Ovary (tissue), 10 donors: ENCODE measurements at places on chromosomes 7 and 10. TPM values are rescaled to one million over a fixed set of nuclear protein-coding genes. Genes with fewer than 3 reads are reported as not detected.

- H3K27ac ChIP-seq: no peak overlapping the region
- no peaks in the 10 kb centered on the region for H3K27me3 ChIP-seq
- H3K4me1 ChIP-seq: peaks cover 4% of the 10 kb centered on the region
- H3K36me3 ChIP-seq: no peaks in the 10 kb centered on the region
- DNase-seq: no peak
Observed at GRCh38 chr7:96591900-96592676, 117.6 kb downstream of the SEM1 start.

DNA sequence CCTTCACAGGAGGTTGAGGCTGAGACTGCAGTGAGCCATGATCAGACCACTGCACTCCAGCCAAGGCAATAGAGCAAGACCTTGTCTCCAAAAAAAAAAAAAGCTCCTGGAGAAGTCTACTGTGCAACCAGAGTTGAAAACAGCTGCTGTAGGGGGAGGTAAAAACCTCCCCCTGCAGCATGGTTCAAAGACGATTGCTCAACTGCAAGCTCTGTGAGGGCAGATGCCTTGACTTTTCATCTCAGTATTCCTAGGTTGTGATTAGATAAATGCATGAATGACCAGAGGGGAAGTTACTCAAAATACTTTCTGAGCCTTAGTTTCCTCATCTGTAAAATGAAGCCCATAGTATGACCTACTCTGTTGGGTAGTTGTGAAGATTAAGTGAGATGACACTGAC lies 25.0 kb upstream of the PPA1 start:
- H3K27ac ChIP-seq: no peak overlapping the region
- no peak for DNase-seq

DNA sequence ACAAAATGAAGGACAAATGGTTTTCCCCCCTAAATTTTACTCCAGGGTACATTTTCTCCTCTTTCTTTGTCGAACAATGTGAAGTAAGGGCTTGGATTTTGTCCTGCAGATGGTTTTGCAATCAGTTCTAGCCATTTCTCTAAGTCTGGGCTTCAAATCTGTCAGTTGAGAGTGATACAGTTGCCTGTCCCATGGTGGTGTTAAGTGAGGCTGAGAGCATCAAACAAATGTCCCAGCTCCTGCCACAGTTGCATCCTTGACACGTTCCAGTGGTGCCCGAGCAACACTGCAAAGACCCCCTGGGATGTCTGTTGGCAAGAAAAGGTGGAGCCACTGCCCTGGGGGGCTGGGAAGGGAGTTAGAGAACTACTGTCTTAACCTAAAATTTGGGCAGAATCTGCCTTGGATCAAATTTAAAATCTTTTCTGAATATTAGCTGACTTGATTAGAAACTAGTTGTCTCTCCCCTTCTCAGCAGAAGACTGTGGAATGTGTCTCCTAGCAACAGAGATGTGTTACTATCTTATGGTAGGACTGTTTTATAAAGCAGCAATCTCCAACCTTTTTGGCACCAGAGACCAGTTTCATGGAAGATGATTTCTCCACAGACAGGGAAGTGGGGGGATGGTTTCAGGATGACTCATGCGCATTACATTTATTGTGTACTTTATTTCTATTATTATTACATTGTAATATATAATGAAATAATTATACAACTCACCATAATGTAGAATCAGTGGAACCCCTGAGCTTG lies 102.0 kb upstream of the STEAP1B start:
- no peak for DNase-seq
- H3K27me3 ChIP-seq: no peaks in the 10 kb centered on the region
- no peaks in the 10 kb centered on the region for H3K36me3 ChIP-seq
- H3K4me1 ChIP-seq: no peaks in the 10 kb centered on the region
- H3K4me3 ChIP-seq: no peak overlapping the region

GRCh38 chr10:83982812-83983211 lies 156.5 kb upstream of the GHITM start:
- no peak for DNase-seq
- no peaks in the 10 kb centered on the region for H3K36me3 ChIP-seq
- H3K4me3 ChIP-seq: no peak overlapping the region
- H3K4me1 ChIP-seq: no peaks in the 10 kb centered on the region
- H3K27ac ChIP-seq: no peak overlapping the region
- H3K27me3 ChIP-seq: no peaks in the 10 kb centered on the region

DNA sequence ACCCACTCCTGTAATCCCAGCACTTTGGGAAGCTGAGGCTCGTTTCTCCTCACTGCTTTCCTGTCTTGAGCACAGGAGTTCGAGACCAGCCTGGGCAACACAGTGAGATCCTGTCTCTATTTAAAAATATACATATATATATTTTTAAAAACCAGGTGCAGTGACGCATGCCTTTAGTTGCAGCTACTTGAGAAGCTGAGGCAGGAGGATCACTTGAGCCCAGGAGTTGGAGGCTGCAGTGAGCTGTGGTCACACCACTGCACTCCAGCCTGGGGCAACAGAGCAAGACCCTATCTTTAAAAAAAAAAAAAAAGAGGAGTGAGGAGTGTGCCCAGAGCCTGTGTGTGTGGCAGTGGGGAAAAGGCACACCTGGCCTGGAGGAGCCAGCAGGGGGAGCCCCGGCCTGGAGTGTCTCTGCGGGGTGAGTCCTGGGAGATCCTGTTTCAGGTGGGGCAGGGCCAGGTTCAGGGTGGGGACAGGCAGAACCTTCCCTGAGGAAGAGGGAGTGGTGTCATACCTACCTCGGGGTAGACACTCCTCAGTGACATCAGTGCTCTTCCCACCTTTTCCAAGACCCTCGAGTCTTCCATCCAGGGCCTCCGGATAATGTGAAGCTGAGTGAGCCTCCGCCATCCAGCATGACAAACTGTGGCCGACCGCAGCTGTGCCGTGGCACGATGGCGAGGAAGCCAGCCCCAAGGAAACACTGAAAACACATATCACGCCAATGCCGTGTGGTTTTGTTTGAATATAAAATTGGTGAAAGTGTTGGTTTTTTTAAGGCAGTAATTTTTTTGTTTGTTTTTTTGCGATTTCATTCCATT lies 9.0 kb upstream of the ARPC1B start:
- H3K4me1 ChIP-seq: no peaks in the 10 kb centered on the region
- no peak overlapping the region for H3K4me3 ChIP-seq
- DNase-seq: peak; percentile 25
- H3K36me3 ChIP-seq: no peaks in the 10 kb centered on the region

DNA sequence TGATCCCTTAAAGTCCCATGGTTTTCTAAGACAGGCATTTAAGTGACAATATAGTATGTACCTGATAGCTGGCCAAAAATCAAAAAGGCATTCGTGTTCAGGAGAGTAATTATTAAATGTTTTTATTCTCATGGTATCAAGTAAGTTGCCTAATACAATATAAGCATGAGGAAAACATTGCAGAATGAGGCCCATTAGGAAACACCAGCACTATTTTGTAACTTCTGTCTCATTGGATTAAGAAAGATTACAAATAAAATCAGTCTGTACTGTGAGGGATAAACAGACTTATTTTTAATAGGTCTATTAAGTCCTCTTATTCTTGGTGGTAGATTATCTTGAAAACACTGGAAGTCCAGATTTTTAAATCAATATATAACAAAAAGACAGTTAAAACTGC lies 110.1 kb downstream of the SNX13 start:
- H3K4me1 ChIP-seq: no peaks in the 10 kb centered on the region
- DNase-seq: no peak
- no peak overlapping the region for H3K27ac ChIP-seq
- peaks cover 3% of the 10 kb centered on the region for H3K27me3 ChIP-seq
- no peaks in the 10 kb centered on the region for H3K36me3 ChIP-seq

DNA sequence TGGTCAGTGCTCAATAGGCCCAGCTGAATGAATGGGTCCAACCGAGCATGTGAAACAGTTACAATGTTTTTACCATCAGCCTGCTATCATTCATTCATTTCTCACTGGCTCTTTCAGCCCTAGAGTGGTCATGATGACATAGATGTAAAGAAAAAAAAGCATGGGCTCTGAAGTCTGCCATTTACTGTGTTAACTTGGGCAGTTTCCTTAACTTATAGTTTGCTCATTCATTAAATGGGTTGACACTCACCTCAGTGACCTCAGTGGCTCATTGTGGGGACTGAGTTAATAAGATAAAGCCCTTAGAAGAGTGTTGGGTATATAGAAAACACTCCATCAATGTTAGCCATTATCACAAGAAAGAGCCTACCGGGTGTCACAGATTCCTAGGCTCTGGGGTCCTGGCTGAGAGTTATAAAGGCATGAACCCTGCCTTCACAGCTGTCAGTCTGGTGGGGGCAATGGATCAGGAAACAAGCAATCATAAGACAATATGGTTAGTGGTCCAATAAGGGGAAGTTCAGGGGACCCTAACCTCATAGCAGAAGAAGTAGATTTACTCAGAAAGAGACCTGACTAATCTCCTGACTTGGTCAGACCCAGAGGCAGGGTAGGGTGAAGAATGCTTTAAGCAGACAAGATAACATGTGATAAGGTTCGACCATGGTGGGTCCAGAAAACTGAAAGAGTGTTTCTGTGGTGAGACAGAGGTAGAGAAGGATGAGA lies 29.7 kb upstream of the GPAM start:
- H3K4me3 ChIP-seq: no peak overlapping the region
- no peak overlapping the region for H3K27ac ChIP-seq
- H3K27me3 ChIP-seq: no peaks in the 10 kb centered on the region
- DNase-seq: no peak

DNA sequence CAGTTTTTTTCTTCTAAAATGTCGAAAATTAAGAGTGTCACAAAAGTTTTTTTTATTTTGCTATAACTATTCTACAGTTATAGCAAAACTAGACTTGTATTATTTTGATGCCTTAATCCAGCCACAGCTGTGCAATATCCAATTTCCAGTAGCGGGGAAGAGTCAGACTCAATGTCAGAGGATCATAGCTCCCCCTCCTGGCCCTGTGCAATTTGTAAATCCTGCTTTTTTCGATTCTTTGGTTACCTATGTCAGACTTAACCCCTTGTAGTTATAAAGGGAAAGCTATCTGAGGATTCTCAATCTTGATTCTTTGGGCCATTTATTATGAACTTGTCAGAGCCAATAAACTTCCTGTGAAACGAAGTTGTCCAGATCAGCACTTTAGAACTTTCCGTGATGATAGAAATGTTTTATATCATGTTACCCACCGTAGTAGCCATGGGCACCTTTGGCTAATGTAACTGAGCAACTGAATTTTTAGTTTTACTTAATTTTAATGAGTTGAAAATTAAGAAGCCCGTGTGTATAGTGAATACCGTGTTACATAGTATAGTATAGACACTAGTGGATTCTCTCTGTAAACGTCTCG lies 87.7 kb upstream of the PRKCQ start:
- no peak for DNase-seq
- H3K27ac ChIP-seq: no peak overlapping the region
- H3K27me3 ChIP-seq: no peaks in the 10 kb centered on the region
- no peaks in the 10 kb centered on the region for H3K36me3 ChIP-seq
- H3K4me1 ChIP-seq: no peaks in the 10 kb centered on the region

- H3K36me3 ChIP-seq: no peaks in the 10 kb centered on the region
- H3K27ac ChIP-seq: no peak overlapping the region
- H3K4me3 ChIP-seq: no peak overlapping the region
- H3K27me3 ChIP-seq: no peaks in the 10 kb centered on the region
Observed at GRCh38 chr10:88095223-88095721, 231.8 kb downstream of the PTEN start.

- H3K36me3 ChIP-seq: no peaks in the 10 kb centered on the region
- H3K4me3 ChIP-seq: no peak overlapping the region
- no peak overlapping the region for H3K27ac ChIP-seq
Observed at GRCh38 chr7:26147030-26147429, 5.0 kb upstream of the NFE2L3 start.

DNA sequence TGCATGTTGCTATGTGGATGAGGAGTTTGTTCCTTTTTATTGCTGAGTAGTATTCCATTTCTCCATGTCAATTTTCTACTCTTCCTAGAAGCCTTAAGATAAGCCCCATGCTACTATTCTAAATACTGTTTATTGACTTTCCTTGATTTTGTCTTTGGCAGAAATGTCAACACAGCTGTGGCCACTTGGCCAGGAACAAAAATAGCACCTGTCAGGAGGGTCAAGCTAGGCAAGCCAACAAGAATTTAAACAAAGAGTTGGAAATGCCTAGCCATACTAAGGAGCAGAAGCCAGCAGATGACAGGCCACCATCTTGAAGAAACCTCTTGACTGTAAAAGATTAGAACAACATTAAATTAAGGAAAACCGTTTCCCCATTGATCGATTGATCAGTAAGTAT lies 34.7 kb downstream of the JAZF1 start:
- no peaks in the 10 kb centered on the region for H3K4me1 ChIP-seq
- no peak for DNase-seq
- no peak overlapping the region for H3K27ac ChIP-seq
- no peaks in the 10 kb centered on the region for H3K36me3 ChIP-seq

DNA sequence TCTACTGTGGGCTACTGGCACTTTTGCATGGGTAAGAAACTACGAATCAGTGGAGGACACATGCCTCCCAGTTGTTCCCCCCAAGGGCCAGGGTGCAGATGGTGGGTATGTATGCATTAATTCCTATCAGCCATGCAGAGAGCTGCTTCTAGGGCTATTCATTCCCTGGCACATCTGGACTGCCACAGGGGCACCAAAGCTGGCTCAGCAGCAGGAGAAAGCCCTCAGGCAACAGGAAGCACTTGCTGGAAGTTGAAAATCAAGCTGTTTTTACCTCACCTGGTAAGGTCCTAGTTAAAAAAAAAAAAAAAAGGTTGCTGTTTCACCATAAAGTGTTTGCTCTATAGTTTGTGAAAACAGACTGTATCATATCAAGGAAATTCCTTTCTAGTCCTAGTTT lies 1342.6 kb downstream of the REEP3 start:
- no peak overlapping the region for H3K4me3 ChIP-seq
- no peaks in the 10 kb centered on the region for H3K36me3 ChIP-seq
- H3K27me3 ChIP-seq: no peaks in the 10 kb centered on the region

SPDYE9 gene
- total RNA-seq: not detected

ZNF853 gene
- 16.5 TPM for total RNA-seq

TRIM74 gene
- total RNA-seq: 0.60 TPM

CTAGE6 gene
- total RNA-seq: 1.7 TPM

TEX36 gene
- total RNA-seq: not detected
